ENCODE measurements at places on chromosomes 1 and 21.

DNA sequence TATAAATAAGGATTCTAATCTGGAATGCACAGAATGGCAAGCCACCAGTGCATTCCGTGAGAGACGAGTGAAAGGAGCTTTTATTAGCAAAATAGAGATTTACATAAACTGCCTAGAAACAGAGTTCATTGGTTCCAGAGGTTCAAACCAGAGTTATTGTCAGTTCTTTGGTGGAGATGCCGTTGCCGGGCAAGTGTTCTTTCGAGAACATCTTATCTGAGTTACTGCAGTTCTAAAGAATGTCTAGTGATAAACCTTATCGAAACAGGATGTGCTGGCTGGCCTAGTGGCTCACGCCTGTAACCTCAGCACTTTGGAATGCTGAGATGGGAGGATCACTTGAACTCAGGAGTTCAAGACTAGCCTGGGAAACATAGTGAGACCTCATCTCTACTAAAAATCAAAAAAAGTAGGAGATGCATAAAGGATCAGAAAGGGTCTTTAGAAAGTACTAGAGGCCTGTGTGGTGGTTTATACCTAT lies 19.9 kb upstream of the EVI5 start:
- no peak for DNase-seq

GRCh38 chr1:30920827-30921226 lies 12.3 kb upstream of the SDC3 start:
- DNase-seq, result no peak

- DNase-seq, result no peak
Observed at GRCh38 chr1:12532405-12533315, 85.3 kb downstream of the DHRS3 start.

GRCh38 chr1:52693843-52694242 lies 4.3 kb downstream of the COA7 start:
- no peak for DNase-seq

DNA sequence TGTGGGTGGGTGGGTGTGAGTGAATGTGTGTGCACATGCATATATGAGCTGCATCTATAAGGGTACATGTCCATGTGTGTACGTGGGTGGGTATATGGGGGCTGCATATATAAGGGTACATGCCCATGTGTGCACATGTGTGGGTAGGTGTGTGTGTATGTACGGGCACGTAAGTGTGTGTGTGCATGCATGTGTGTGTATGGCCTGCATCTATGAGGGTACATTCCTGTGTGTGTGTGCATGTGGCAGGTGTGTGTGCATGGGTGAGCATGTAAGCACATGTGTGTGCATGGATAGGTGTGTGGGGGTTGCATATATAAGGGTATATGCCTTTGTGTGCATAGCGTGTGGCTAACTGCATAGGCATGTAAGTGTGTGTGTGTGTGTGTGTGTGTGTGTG lies 181.0 kb upstream of the ARHGEF16 start:
- no peak for DNase-seq

- DNase-seq, result no peak
Observed at GRCh38 chr1:168099337-168099801, 37.4 kb downstream of the GPR161 start.

GRCh38 chr1:220516722-220517042 lies 11.3 kb upstream of the MARK1 start:
- DNase-seq, result no peak

DNA sequence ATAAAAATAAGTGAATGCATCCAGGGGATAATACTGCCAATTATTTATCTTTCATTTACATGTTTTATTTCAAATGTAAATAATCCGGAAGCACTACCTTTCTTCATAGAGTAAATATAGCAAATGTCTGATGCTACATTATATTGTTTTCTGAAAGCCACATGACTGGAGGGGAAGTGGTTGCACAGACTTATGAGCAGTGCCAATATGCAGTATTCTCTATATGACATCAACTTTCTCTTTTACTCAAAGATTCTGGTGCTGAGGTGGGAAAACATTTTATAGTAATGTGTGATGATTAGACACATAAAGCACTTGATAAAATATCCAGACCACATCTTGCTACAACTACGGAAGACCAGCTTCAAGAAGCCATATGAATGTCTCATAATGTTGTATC lies 314.7 kb downstream of the NEGR1 start:
- no peak for DNase-seq

DNA sequence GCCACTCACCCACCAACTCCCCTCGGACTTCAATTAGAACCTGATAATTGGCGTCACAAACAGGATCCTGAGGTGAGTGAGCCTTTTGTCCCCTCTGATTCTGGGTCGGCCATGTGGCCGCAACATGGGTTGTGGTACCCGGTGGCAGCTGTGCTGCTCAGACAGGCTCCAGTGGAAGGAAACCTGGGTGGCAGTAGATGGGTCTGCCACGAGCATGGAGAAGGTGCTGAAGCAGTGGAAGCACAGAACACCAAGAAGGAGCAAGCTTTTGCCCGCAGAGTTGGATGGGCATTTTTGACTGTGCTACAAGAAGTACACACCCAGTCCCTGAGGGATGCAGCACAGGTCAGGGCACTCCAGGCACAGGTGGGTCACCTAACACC lies 16.5 kb upstream of the UBE2U start:
- DNase-seq, result no peak

GRCh38 chr1:248810727-248811513 lies 14.8 kb downstream of the SH3BP5L start:
- no peak for DNase-seq

DNA sequence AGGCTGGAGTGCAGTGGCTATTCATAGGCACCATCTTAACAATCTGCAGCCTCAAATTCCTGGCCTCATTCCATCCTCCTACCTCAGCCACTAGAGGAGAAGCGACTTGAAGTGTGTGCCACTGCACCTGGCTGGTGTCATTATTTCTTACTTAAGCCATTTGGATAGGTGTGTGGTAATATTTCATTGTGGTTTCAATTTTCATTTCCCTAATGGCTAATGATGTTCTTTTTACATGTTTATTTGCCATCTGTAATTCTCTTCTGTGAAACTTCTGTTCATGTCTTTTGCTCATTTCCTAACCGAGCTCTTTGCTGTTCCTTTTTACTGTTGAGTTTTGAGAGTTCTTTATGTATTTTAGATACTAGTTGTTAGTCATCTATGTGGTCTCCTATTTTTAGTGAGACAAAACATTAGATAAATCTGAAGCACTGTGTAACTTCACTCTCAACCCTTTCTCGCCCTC lies 66.8 kb downstream of the SLC27A3 start:
- DNase-seq, result no peak

GRCh38 chr1:228304766-228305395 lies 97.0 kb downstream of the OBSCN start:
- DNase-seq, result no peak

DNA sequence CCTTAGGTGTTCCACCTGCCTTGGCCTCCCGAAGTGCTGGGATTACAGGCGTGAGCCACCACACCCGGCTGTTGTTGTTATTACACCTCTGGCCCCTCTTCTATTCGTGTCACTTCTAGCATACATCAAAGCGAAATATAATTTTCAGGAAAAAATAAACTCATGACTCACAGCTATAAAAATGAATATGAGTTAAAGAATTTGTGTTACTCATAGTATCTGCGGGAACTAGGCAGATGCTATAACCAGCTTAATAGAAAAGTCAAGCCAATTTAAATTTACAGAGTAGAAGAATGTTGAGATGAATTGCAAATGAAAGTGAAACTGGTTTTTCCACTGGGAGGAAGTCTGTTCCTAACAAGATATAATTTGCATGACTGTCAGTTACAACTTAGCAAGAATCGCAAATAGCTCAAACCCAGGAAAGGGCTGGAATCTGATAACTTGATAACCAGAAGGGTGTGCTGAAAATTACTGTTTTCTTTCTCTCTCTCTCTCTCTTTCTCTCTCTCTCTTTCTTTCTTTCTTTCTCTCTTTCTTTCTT lies 11.2 kb downstream of the OR2W3 start:
- no peak for DNase-seq

DNA sequence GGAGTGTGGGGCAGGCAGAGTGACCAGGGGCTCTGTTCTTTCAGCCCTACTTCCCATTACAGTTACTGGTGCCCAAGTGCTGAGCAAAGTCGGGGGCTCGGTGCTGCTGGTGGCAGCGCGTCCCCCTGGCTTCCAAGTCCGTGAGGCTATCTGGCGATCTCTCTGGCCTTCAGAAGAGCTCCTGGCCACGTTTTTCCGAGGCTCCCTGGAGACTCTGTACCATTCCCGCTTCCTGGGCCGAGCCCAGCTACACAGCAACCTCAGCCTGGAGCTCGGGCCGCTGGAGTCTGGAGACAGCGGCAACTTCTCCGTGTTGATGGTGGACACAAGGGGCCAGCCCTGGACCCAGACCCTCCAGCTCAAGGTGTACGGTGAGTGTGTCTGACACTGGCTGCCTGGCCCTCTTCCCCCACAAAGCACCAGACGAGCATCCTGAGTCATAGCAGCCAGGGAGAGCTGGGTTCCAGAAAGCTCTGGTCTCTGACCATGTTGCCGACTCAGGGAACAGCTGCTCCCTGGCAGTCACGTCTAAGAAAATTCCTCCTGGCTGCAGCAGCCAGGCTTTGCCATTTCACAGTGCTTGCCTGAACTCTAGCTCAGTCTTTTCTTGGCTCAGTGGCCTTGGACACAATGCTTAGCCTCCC lies 3.3 kb downstream of the SLAMF8 start:
- DNase-seq, result peak; percentile 58

- DNase-seq, result no peak
Observed at GRCh38 chr1:177571076-177571475, 398.8 kb downstream of the SEC16B start.

DNA sequence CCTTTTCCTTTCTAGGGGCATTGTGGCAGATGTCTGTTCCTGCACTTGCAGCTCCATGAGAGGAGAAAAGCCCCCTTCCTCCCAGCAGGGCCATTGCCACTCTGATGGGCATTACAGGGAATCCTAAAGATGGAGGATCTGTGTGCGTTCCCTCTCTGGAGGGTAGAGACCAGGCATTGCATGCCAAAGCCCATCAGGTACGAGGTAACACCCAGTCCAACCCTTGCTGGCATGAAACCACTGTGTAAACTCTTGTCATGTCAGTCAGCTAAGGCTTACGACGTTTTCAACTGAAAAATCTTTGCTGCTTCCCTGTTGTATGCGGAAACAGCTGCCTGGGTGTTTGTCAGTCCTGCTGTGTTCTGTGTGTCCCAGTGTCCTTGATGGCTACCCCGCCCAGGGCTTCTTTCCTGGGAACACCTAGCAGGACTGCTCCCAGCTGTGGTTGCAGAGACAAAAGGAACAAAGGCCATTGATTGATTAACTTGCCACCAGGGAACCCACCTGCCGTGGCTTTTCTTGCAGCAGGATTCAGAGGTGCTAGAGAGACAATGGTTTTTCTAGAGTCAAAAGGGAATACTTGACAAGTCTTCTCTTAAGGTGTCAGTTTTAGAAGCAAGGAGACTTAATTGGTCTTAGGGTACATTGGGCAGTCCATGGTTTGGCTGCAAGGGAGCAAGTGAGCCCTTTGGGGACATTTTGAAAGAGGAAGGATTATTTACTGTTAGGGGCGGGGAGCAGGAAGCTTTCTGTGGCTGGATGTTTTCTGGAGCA lies 24.6 kb downstream of the B3GALT5 start:
- DNase-seq, result no peak

GRCh38 chr1:113027449-113027848 lies 45.5 kb upstream of the LRIG2 start:
- no peak for DNase-seq

- DNase-seq, result no peak
Observed at GRCh38 chr1:6420454-6421042, 829 bp upstream of the HES2 start.

DNA sequence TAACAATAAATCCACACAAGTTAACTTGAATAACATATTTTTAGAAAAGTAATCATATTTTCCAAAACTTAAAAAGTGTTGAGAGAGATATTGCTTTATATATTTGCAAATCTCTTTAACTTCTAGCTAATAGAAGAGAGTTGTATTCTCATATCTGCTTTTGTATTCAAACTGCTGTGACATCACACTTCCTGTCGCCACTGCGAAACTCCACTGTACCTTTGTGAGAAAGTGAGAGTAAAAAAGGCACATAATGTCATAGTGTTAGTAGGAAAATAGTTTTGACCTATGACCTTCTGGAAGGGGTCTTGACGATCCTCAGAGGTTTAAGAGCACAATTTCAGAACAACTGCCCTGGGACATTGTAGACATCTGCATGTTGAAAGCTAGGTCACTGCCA lies 21.6 kb downstream of the AK5 start:
- no peak for DNase-seq

DNA sequence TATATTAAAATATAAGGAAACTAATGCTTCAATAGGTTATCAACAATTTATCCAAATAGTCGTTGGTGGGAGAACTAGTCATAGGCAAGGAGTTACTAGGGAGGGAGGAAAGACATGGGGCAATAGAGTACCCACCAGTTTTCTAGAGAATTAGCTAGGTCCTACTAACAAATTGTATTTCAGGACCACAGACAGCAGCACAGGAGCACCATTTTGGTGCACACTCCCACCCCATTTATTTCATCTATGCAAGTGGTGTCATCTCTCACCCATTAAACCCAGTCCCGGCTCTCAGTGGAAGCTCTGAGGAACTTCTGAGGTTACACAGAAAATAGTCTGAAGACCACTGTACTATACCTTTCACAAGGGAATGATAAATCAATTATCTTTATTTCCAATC lies 89.0 kb upstream of the BCAR3 start:
- DNase-seq, result no peak

DNA sequence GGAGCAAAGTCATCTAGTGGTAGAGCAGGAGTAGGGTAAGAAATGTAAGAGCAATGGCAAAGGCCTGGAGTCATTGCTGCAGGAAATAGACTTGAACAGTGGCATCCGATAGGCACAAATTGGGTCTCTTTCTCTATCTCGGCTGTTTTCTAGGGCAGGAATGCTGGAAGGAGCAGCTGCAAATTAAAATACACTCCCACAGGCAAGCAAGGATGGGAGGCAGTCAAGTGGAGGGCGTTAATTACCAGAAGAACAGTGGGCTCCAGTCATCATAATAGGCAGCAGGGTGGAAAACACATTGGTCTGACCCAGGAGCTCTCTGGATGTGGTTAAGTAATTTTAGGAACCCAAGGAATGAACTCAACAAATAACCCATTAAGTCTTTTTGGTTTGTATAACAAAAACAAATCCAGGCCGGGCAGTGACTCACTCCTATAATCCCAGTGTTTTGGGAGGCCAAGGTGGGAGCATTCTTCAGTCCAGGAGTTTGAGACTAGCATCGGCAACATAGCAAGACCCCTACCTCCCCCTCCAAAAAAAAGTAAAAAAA lies 7.8 kb upstream of the TDRD5 start:
- no peak for DNase-seq

DNA sequence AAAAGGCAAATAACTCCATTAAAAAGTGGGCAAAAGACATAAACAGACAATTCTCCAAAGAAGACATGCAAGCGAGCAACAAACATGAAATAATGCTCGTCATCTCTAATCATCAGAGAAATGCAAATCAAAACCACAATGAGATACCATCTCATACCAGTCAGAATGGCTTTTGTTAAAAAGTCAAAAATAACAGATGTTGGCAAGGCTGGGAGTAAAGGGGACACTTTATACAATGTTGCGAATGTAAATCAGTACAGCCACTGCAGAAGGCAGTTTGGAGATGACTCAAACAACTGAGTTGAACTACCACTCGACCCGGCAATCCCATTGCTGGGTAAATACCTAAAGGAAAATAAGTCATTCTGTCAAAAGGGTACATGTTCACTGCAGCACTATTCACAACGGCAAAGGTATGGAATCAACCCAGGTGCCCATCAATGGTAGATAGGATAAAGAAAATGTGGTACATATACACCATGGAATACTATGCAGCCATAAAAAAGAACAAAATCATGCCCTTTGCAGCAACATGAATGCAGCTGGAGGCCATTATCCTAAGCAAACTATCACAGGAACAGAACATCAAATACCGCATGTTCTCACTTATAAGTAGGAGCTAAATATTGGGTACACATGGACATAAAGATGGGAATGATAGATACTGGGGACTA lies 25.9 kb downstream of the TSPAN2 start:
- DNase-seq, result no peak

All from NCI-H1694 (cell line).